OCI-M1 (cell line): ENCODE measurements at places on chromosomes 6 and 20.

DNA sequence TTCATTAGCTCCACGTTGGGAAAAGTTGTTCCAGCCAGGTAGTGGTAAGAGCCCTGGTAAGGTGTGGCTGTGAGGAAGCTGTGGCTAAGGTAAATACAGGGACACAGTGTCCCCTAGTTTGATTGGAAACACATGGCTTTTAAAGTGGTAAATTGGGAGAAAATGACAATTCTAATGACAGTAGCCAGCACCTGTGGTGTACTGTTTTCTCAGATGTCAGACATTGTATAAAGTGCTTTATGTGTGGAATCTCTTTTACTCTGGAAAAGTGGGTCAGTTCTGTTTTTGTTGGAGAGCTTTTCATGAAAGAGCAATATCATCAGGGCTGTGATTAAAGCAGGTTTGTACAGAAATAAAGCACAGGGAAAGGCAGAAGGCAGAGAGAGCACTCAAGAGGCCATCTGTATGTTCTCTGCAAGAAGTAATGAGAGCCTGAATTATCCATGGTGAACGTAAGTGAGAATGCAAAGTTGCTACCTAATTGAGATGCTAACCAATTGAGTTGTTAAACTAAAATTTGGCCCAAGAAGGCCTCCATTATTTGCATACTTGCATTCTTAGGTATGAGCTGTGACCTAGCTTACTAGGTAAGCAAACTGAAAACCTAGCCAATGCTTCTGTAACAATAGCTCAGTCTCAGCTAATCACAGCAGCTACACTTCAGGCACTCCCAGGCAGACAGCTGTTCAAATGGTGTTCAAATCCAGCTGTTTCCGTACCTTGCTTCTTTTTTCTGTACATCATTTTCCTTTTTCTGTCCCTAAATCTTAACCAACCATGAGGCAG is 28.2 kb downstream of the MRAP2 start:
- peak; percentile 58 for DNase-seq

- peak; percentile 70 for DNase-seq
Measured at GRCh38 chr6:149129371-149130077, 188.0 kb upstream of the TAB2 start.

DNA sequence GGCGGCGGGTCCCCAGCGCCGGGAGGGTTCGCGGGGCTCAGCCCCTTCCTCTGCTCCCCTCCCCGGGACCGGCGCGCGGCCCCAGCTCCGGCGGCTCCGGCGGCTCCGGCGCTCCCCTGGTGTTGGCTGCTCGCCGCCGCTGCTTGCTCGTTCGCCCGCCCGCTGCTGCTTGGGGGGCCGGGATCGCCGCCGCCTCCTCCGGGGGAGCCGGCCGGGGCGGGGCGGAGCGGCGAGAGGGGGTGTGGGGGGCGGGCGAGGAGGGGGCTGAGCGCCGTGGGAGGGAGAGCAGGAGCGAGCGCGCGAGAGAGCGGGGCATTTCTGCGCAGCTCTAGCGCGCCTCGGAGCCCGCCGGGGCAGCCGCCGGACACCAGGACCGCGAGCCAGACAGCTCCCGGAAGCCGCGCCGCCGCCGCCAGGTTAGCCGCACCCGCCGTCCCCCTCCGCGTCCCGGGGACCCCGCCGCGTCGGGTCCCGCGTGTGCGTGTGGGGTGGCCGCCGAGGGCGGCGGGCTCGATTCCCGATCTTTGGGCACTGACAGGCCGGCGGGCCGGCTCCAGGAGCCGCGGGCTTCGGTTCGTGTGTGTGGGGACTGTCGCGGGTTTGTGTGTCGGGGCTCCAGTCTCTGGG is 62.0 kb upstream of the EPB41L1 start:
- DNase-seq, result no peak

GRCh38 chr6:122365775-122366403 is 33.6 kb upstream of the HSF2 start:
- no peak for DNase-seq

GRCh38 chr6:33692760-33693158 is 18.7 kb downstream of the UQCC2 start:
- no peak for DNase-seq

- peak; percentile 77 for DNase-seq
Measured at GRCh38 chr6:135651964-135652755, 154.6 kb upstream of the AHI1 start.

- no peak for DNase-seq
Measured at GRCh38 chr6:100212131-100212530, 218.1 kb upstream of the MCHR2 start.

GRCh38 chr6:37566111-37566949 is 66.6 kb upstream of the CCDC167 start:
- peak; percentile 74 for DNase-seq

- DNase-seq, result no peak
Measured at GRCh38 chr20:47799116-47799715, 13.9 kb upstream of the SULF2 start.

GRCh38 chr6:57265755-57266221 is 43.7 kb upstream of the RAB23 start:
- DNase-seq, result peak; percentile 32
